Left kidney (tissue), 8 donors: ENCODE measurements at places on chromosomes 11 and 22. TPM values are rescaled to one million over a fixed set of nuclear protein-coding genes. Genes with fewer than 3 reads are reported as not detected.

PRG2 gene
- polyA plus RNA-seq = 0.68 TPM

- no peak for DNase-seq
Measured at GRCh38 chr11:1129611-1130160, 28.1 kb upstream of the MUC5AC start.

DNA sequence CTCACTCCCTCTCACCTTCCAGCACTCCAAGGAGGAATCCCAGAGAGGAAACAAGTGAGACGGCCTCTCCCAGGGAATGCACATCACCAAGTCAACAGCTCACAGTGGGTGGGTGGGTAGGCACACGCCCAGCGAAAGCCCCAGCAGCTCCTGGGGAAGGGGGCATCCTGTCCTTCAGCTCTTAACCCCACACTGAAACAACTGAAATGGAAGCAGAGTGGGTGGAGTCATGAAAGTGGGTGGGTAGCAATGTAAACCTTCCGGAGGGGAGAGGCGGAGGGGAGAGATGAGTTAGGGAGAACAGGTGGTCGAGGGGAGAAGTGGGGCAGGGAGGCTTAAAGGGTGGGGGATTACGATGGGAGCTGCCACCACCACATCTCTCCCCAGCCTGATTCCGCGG, 5.4 kb downstream of the MCHR1 start:
- DNase-seq = no peak

GRCh38 chr11:100851147-100851546, 164.1 kb downstream of the ARHGAP42 start:
- no peak for DNase-seq

GRCh38 chr11:129530154-129530895, 154.7 kb downstream of the BARX2 start:
- DNase-seq = no peak

HORMAD2 gene
- polyA plus RNA-seq = not detected

DNA sequence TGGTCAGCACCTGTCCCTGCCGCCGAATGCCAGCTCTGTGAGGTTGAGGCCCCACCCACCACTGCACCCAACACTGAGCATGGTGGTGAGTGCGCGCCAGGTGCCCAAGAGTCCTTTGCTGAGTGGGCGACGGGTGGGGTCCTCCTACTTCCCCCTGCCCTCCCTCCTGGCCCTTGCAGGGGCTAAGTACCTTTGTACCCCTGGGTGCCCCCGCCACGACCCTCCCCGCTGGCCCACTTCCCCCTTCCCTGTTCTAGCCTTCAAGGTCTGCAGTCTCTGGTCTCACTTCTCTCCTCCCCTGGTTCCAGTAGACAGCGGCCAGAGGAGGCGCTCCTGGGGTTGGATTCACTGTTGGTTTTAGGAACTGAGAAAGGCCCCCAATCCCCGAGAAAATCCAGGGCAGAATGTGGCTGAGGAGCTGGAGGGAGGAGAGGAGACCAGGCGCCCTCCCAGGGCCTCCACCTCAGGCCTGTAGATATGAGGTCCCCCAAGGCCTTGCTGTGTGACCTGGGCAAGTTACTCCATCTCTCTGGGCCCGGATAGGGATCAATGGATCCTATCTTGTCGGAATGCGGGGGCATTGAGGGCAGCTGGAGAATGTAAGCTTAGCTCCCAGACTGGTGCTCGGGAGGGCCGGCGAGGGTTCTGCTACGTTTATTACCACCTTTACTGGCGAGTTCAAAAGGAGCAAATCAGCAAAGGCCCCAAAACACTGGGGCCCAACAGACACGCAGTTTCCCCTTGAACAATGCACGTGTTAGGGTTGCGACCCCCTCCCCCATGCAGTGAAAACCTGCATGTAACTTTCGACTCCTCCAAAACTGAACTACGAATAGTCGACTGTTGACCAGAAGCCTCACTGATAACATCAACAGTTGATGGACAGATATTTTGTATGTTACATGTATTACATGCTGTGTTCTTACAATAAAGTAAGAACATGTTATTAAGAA, 31.9 kb upstream of the SMIM38 start:
- DNase-seq = no peak

APOBEC3A gene
- polyA plus RNA-seq = 0.13 TPM

DNA sequence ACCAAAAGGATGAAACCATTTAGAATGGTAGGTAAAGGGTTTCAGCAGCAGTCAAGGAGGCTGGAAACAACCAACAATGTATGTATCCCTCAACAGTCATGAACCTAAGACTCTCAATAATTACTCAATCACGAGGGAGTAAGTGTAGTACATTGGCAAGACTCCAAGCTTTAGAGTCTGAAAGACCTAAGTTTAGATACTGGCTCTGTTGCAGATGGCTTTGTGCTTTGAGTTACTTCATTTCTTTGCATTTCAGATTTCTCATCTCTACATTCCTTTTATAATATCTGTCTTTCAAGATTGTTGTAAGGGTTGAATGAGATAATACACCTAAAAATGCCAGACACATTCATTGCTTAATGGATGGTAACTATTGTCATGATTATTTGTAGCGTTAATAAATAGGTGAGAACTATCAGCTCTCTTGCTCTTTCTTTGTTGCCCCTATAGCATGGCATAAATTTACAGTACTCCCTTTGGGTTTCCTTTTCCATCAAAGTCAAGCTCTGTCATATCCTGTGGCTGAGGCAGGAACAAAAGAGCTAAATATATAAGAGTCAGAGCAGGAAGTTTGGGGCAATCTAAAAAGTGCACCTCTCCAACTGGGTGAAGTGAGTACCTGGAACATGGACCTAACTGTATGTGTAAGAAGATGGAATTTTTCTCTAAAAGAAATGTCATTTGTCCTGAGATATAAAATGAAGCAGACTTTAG, 228.2 kb upstream of the ZC3H12C start:
- DNase-seq = no peak
